Islet precursor cell (in vitro differentiated cells): ENCODE measurements at places on chromosomes 13 and 19.

- peak; percentile 38 for DNase-seq
These were observed 145.8 kb upstream of the ZNF507 start for GRCh38 chr19:32199501-32200040.

GRCh38 chr19:17973759-17974158, 6.9 kb downstream of the KCNN1 start:
- no peak for DNase-seq

GRCh38 chr19:46926170-46927071, 65.6 kb downstream of the ARHGAP35 start:
- no peak for DNase-seq

DNA sequence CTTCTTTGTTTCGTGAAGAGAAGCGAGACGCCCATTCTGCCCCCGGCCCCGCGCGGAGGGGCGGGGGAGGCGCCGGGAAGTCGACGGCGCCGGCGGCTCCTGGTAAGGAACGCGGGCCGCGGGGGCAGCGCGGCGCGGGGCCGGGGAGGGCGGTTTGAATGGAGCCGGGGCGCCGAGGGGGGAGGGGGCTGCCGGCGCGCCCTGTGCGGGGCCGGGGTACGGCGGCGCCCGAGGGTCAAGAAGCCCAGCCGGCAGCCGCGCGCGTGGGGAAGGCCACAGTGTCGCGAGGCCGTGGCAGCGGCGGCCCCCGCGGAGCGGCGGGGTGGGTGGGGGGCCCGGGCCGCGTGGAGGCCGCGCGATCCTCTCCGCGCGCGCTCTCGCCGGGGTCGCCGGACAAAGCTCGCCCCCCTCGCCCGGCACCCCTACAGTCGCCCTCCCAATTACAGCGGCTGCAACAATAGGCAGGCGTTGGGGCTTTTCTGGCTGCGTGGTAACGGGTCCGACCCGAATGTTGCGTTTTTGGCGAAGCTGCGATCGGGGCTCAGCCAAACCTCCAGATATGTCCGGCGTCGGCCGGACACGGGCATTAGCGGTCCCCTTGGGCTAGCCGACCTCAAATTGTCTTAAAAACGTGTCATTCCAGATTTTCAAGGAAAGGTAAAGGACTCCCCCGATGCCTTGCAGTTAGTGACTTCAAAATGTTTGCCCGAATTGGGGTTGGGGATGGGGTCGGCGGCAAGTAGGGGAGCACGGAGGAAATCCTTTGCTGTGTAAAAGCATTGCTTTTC, 437 bp downstream of the SMARCA4 start:
- DNase-seq, result no peak

- no peak for DNase-seq
These were observed at the start of gene FCHO1 for GRCh38 chr19:17751103-17751911. Gene FCHO1, plus strand, starts transcription at chr19:17751477. Its CDS starts 3,688 bp downstream, at chr19:17755165.

- peak; percentile 91 for DNase-seq
These were observed 5.8 kb upstream of the FCGRT start for GRCh38 chr19:49506575-49507105.

DNA sequence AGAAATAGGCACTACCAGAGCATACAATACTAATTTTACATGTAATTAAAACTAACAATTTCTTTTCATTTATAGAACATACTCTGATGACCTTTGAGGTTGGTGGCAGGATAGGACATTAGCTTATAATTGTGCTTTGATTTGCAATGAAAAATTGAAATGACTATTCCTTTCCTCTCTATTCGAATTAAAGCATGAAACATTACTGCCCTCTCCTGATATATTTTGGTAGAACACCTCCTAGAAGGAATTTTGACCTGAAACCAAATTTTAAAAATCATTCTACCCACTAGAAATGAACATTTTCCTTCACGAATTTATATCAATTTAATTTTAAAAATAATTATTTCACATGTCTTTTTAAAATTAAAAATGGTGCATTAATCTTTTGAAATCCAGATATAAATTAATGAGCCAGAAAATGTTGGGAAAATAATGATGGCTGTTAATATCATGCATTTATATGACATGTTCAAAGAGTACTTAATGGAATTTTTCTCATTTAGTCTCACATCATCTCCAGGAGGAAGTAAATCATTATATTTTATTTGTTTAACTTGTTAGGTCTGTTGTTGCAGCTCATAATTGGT, 556.3 kb upstream of the ARGLU1 start:
- DNase-seq, result no peak

- DNase-seq, result no peak
These were observed 1.6 kb upstream of the CACNG6 start for GRCh38 chr19:53989600-53990533.

- no peak for DNase-seq
These were observed 1.7 kb downstream of the PROSER1 start for GRCh38 chr13:39036212-39036611.
